ENCODE measurements at places on chromosomes 12 and 14.
A peak's percentile ranks its signal among the peaks of the same experiment; 100 is the strongest.

- DNase-seq = no peak
Observed at GRCh38 chr12:100789975-100790374, 4.6 kb upstream of the ANO4 start.

- no peak for DNase-seq
Observed at GRCh38 chr14:75295061-75295461, 16.4 kb downstream of the FOS start.

GRCh38 chr12:22014783-22015144 lies 31.3 kb upstream of the CMAS start:
- no peak for DNase-seq

DNA sequence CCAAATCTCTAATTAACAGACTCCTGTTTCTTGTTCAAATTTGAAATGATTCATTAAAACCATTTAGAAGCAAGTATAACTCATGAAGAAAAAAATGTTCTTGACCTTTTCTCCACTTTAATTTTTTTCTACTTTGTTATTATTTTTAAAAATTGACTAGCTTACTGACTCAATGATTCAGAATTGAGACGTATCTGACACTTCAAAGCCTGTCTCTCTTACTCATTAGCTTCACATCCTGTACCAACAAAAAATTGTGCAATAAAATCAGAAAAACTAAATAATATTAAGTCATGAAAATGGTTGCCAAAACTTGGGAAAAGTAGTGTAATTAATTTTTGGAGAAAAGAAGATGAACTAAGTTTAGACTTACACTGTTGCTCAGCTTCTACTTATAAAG lies 331.2 kb downstream of the SLC16A7 start:
- DNase-seq = no peak

DNA sequence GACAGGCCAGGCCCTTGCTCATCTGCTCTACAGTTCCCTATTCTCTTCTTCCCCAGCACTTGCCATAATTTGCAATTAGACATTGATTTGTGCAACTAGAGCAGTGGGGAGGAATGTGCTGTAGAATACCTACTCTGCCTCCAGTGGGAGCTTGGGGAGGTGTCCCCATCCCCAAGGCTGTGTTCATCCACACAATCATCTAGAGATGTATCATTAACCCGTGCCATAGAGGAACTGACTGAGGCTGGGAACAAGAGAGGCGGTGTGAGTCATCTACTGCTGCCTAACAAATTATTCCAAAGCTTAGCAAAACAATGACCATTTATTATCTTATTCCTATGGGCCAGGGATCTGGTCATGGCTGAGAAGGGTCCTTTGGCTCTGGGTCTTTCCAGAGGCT lies 5.1 kb upstream of the OTUB2 start:
- no peak for DNase-seq

GRCh38 chr14:32603992-32604565 lies 275.0 kb downstream of the AKAP6 start:
- no peak for DNase-seq

DNA sequence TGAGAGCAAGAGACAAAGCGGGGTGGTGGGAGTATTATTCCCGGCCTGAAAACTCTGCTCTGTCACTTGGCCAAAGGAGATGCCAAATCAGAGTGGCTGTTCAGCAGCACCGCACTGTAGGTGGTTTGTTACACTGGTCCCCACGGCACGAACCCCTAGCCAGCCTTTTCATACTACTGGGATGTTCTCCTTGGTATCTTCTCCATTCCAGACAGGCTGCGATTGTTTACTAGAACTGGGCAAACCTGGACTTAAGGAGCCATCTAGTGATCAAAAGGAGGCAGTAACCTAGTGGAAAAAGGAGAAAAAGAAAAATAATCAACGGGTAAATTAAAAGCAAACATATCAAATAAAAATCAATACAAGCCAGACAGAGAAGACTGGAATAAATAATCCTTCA lies 58.9 kb upstream of the TMTC2 start:
- DNase-seq = peak; percentile 9

- DNase-seq = no peak
Observed at GRCh38 chr14:35287431-35288013, 4.7 kb upstream of the PSMA6 start.

GRCh38 chr14:60509438-60510253 lies 700 bp downstream of the SIX6 start:
- DNase-seq = no peak
